ENCODE measurements at places on chromosomes 12 and 14.

DNA sequence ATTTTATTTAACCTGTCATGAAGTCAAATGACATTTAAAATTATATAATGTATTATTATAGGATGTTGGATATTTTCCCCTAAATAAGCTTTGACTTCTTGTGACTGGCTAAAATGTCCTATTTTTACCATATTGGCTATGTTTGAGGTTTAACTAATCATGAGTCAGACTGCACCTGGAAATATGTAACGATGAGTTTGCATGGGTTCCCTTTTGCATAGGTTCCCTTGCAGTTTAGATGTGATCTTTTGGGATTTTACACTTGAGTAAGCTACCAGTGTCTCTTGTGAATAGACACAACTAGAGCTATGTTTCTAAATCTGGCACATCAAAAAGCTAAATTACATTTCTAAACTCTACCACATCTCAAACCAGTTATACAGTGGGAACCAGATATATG, 5.2 kb downstream of the PDZRN4 start:
- no peak for DNase-seq

GRCh38 chr14:32698831-32699230, 239.8 kb upstream of the NPAS3 start:
- DNase-seq: no peak

DNA sequence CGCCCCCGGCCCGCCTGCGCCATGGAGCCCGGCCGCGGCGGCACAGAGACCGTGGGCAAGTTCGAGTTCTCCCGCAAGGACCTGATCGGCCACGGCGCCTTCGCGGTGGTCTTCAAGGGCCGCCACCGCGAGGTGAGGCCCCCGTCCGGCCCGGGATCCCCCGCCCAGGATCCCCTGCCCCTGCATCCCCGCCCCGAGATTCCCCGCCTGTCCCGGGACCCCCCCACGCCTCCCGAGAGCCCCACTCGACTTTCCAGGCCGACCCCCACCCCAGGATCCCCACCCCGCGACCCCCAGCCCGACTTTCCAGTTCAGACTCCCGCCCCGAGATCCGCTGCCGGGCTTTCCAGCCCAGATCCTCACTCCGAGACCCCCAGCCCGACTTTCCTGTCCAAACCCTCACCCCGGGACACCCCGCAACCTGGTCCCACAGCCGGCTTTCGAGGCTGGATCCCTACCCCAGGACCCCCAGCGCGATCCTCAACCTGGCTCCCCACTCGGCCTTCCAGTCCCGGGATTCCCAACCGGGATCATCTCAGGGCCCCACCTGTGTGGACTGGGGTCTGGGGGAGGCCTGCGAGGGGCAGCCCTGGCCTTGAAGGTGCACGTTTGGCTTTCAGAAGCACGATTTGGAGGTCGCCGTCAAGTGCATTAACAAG, 688 bp downstream of the ULK1 start:
- peak; percentile 68 for DNase-seq

- no peak for DNase-seq
These were observed 289.1 kb upstream of the TMTC1 start for GRCh38 chr12:30072824-30073223.

DNA sequence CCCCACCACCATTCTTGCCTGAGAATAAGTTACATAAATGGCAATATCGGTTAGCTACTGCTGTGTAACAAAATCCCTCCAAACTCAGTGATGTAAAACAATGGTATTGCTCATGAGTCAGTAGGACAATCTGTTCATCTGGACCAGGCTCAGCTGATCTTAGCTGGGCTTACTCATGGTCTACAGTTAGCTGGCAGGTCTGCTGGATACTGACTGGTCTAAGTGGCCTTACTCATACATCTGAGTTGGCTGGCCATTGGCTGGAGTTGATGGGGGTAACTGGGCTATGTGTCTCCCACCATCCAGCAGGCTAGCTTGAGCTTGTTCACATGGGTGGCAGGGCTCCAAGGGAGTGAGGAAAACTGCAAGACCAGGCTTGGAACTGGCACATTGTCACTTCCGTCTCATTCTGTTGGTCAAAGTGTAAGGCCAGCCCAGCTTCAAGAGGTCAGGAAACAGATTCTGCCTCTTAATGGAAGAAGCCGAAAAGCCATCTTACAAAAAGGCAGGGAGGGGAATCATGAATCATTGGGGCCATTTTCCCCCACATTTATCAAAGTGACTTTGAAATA, 56.7 kb upstream of the CHGA start:
- DNase-seq: no peak

- DNase-seq: no peak
These were observed 33.1 kb downstream of the ITPK1 start for GRCh38 chr14:93082576-93083001.

DNA sequence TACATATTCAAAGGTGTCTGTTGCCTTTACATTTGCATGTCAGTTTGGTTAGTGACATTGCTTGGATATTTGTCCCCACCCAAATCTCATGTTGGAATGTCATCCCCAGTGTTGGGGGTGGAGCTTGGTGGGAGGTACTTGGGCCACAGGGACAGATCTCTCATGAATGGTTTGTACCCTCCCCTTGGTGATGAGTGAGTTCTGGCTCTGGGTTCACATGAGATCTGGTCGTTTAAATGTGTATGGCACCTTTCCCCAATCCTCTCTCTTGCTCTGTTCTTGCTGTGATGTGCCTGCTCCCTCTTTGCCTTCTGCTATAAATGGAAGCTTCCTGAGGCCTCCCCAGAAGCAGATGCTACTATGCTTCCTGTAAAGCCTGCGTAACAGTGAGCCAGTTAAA, 207.9 kb upstream of the DIO3 start:
- no peak for DNase-seq

DNA sequence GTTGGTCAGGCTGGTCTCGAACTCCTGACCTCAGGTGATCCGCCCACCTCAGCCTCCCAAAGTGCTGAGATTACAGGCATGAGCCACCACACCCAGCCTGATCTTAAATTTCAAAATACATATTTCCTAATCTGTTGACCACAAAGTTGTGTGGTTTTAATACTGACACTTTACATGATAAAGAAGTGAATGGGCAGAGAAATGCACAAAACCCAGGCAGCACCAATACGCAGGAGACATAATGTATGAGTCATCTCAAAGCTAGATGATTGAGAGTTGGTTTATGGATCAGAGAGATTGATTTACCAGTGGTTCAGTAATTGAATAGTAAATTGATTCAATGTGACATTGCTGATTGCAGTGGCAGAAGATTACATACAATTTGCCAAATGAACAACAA, 19.2 kb upstream of the PPP2R5E start:
- no peak for DNase-seq

Measured in DMS53 (cell line).